ENCODE measurements at places on chromosomes 3 and 15. TPM values are rescaled to one million over a fixed set of nuclear protein-coding genes. Genes with fewer than 3 reads are reported as not detected.
A peak's percentile ranks its signal among the peaks of the same experiment; 100 is the strongest.

DNA sequence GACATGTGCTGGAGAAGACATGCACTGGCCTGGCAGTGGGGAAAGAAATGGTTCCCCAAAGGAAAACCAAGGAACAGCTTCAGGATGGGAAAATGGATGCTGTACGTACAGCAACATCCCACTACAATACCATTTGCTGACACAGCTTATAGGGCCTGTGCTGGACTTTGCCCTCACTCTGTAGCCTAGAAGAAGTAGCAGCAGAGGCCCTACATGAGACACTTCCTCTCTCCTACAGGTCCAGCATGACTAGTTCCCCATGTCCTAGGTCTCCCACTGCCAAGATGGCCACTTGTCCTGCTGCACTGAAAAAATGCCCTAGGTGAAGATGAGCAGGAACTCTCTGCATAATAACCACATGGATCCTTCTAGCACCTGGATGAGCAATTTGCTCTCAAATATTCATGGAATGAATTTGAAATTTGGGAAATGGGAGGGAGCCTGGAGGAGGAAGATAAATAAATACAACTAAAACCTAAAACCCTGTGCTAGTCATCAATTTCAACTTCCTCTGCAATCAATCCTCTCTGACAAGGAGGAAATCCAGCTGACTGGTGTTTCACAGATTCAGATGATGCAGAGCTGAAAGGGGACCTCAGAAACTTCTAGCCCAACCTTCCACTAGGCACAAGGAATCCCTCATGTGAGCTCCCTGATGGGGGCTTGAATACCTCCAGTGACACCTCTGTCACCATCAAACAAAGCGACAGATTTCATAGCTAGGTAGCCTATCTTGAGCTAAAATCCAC, 514.3 kb upstream of the PPP2R3A start:
- no peaks in the 10 kb centered on the region for H3K36me3 ChIP-seq
- H3K4me1 ChIP-seq: no peaks in the 10 kb centered on the region
- no peak overlapping the region for H3K4me3 ChIP-seq
- H3K27me3 ChIP-seq: no peaks in the 10 kb centered on the region

DNA sequence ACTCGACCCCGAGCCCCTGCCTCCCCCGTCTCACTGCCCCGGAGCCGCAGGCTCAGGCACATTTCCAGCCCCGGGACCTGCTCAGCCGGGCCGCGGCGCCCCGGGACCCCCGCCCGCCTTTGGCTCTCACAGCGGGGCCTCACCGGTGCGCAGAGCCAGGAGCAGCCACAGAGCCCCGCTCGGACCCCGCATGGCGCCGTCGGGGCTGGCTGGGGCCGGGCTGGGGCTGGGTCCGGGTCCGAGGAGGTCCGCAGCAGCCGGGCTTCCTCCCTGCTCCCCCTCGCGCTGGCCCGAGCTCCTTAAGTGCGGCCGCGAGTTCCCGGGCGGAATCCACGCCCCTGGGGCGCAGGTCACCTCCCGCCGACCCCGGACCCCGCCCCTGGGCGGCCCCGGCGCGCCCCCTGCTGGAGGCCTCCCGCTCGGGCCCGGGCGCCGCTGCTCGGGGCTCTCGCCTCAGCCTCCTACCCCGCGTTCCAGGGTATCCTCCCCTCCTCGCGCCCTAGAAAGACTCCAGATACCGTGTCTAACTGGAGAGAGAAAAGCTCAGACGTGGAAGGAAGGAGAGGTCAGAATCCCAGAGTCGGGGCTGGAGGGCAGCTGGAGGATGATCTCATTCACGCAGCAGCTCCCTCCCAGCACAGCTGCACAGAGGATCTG, at the start of gene MELTF:
TSS of gene MELTF (minus strand) at position 307 of the 657 bp plus-strand sequence. CDS start at position 192, 115 bp downstream.
- H3K27me3 ChIP-seq: no peaks in the 10 kb centered on the region
- peak within 1 kb of the TSS; percentile 48 for H3K27ac ChIP-seq

DNA sequence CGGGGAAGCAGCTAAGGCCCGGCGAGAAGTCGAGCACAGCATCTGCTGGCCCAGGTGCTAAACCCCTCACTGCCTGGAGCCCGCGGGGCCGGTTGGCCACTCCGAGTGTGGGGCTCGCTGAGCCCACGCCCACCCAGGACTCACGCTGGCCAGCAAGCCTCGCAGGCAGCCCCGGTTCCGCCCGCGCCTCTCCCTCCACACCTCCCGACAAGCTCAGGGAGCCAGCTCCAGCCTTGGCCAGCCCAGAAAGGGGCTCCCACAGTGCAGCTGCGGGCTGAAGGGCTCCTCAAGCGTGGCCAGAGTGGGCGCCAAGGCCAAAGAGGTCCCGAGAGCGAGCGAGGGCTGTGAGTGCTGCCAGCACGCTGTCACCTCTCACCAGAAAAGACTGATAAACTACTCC, 8.9 kb upstream of the GABRB3 start:
- H3K27me3 ChIP-seq: no peaks in the 10 kb centered on the region
- H3K27ac ChIP-seq: no peak overlapping the region
- H3K36me3 ChIP-seq: no peaks in the 10 kb centered on the region
- no peak for DNase-seq

- no peaks in the 10 kb centered on the region for H3K36me3 ChIP-seq
- H3K4me3 ChIP-seq: no peak overlapping the region
- H3K27me3 ChIP-seq: peaks cover 13% of the 10 kb centered on the region
- peak; percentile 69 for DNase-seq
These were observed 67.7 kb upstream of the ROPN1 start for GRCh38 chr3:124059580-124059979.

GRCh38 chr3:5317557-5317956, 130.1 kb downstream of the EDEM1 start:
- H3K4me1 ChIP-seq: no peaks in the 10 kb centered on the region
- H3K36me3 ChIP-seq: no peaks in the 10 kb centered on the region
- H3K27me3 ChIP-seq: no peaks in the 10 kb centered on the region
- no peak overlapping the region for H3K4me3 ChIP-seq
- no peak overlapping the region for H3K27ac ChIP-seq

Gene BSN
- under 0.01 TPM for total RNA-seq

- no peaks in the 10 kb centered on the region for H3K27me3 ChIP-seq
- H3K27ac ChIP-seq: no peak overlapping the region
- no peak overlapping the region for H3K4me3 ChIP-seq
- DNase-seq: no peak
- no peaks in the 10 kb centered on the region for H3K4me1 ChIP-seq
These were observed 1060.0 kb downstream of the NTRK3 start for GRCh38 chr15:87196498-87196897.

GRCh38 chr3:191141728-191142127, 57.3 kb upstream of the OSTN start:
- H3K27ac ChIP-seq: peak overlapping the region; percentile 54
- H3K4me3 ChIP-seq: no peak overlapping the region
- H3K27me3 ChIP-seq: no peaks in the 10 kb centered on the region
- peaks cover 2% of the 10 kb centered on the region for H3K4me1 ChIP-seq

Gene NSUN3
- 13.4 TPM for total RNA-seq

Gene PHLDB2
- total RNA-seq: 43.4 TPM

Gene SCAANT1
- 1.7 TPM for total RNA-seq

- H3K36me3 ChIP-seq: no peaks in the 10 kb centered on the region
- peaks cover 8% of the 10 kb centered on the region for H3K4me1 ChIP-seq
- H3K27me3 ChIP-seq: no peaks in the 10 kb centered on the region
These were observed 79.2 kb upstream of the ABHD17C start for GRCh38 chr15:80615783-80616391.

Gene FBXW12
- not detected for total RNA-seq

GRCh38 chr3:138397983-138398382, 36.4 kb upstream of the ESYT3 start:
- no peak for DNase-seq
- H3K27ac ChIP-seq: no peak overlapping the region
- no peaks in the 10 kb centered on the region for H3K4me1 ChIP-seq
- no peaks in the 10 kb centered on the region for H3K36me3 ChIP-seq
- H3K27me3 ChIP-seq: no peaks in the 10 kb centered on the region

Gene TBL1XR1
- 369 TPM for total RNA-seq

Gene GLDN
- 50.7 TPM for total RNA-seq

- no peaks in the 10 kb centered on the region for H3K4me1 ChIP-seq
- DNase-seq: peak; percentile 84
- no peaks in the 10 kb centered on the region for H3K27me3 ChIP-seq
- H3K4me3 ChIP-seq: no peak overlapping the region
These were observed 28.8 kb upstream of the GYG1 start for GRCh38 chr3:148962513-148962912.

Gene PPP1R14D
- not detected for total RNA-seq

Gene CILP
- total RNA-seq: 0.26 TPM

DNA sequence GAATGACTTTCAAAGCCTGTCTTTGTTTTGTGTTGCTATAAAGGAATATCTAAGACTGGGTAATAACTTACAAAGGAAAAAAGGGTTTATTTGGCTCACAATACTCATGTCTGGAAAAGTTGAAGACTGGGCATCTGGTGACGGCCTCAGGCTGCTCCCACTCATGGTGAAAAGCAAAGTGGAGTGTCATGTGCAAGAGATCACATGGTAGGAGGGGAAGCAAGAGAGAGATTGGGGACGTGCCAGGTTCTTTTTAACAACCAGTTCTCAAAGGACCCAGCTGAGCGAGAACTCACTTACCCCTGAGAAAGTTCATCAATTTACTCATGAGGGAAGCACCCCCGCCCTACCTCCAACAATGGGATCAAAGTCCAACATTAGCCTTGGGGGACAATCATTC, 929.4 kb downstream of the ROBO1 start:
- H3K27ac ChIP-seq: no peak overlapping the region
- no peak overlapping the region for H3K4me3 ChIP-seq
- no peaks in the 10 kb centered on the region for H3K36me3 ChIP-seq
- no peaks in the 10 kb centered on the region for H3K27me3 ChIP-seq

GRCh38 chr3:53938645-53939044, 47.0 kb upstream of the SELENOK start:
- peak; percentile 56 for DNase-seq
- no peak overlapping the region for H3K27ac ChIP-seq
- H3K27me3 ChIP-seq: no peaks in the 10 kb centered on the region

DNA sequence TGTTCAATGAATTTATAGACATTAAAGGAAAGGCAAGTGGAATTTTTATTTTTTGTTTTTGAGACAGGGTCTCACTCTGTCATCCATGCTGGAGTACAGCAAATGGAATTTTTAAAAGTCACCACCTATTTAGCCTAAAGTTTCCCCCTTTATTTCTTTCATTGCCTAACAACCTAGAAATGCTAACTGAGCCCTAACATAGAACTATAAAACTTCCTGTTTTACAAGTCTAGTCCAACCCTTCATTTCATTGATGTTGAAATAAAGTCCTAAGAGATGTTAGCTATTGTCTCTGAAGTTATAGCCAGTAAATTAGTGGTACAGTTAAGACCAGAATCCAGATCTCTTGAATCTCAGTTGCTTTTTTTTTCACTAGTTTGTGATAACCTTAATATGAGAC, 39.0 kb downstream of the MAPK6 start:
- peaks cover 8% of the 10 kb centered on the region for H3K36me3 ChIP-seq
- DNase-seq: no peak
- no peak overlapping the region for H3K4me3 ChIP-seq
- H3K27me3 ChIP-seq: no peaks in the 10 kb centered on the region
- no peaks in the 10 kb centered on the region for H3K4me1 ChIP-seq

Gene FBXO40
- not detected for total RNA-seq

Gene GJD2
- not detected for total RNA-seq

DNA sequence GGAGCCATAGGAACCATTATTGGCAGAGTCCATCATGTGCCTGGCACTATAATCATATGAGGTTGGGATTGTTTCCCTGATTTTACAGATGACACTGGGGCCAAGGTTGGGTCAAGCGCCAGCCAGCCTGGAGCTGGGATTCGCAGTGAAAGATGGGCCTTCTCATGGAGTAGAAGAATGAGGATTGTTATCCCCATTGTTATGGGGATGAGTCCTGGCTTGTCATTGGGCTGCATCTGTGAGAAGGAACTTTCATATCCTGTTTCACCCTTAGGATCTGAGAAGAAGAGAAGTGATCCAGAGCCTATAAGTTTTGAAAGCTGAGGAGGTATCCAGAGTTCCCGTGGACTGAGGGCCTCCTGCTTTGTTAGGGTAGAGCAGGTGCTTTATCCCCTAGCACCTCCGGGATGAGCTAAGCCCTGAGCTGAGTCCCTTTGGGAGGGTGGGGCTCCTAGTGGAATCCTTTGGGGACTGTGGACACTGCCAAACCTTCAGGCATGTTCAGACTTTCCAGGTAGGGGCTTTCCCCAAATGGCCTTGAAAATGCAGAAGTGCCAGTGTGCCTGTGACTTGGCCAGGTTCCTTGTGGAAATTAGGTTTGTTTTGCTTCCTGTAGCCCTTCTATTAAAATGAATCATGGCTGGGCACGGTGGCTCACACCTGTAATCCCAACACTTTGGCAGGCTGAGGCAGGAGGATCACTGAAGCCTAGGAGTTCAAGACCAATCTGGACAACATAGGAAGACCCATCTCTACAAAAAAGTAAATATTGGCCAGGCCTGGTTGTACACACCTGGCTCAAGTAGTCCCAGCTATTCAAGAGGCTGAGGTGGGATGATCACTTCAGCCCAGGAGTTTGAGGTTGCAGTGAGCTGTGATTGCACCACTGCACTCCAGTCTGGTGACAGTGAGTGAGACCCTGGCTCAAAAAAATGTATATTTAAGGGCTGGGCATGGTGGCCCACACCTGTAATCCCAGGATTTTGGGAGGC, 30.2 kb upstream of the BSN start:
- H3K4me3 ChIP-seq: no peak overlapping the region
- H3K27ac ChIP-seq: no peak overlapping the region
- H3K4me1 ChIP-seq: no peaks in the 10 kb centered on the region
- no peaks in the 10 kb centered on the region for H3K36me3 ChIP-seq
- H3K27me3 ChIP-seq: no peaks in the 10 kb centered on the region

Gene DPPA4
- total RNA-seq: 0.26 TPM

Gene RLBP1
- not detected for total RNA-seq

DNA sequence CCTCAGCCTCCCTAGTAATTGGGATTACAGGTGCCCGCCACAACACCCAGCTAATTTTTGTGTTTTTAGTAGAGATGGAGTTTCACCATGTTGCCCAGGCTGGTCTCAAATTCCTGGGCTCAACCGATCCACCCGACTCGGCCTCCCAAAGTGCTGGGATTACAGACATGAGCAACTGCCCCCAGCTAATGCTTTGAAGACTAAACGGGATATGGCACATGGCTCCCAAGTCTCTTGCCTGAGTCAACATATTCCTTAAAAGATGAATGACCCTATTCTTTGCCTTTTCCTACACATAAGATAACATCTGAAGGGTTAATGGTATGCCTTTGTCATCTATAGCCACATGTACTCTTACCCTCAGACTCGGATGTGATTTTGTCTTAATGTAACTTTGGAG, 38.4 kb upstream of the NEDD4 start:
- no peaks in the 10 kb centered on the region for H3K27me3 ChIP-seq
- H3K36me3 ChIP-seq: no peaks in the 10 kb centered on the region
- no peak overlapping the region for H3K4me3 ChIP-seq
- H3K4me1 ChIP-seq: no peaks in the 10 kb centered on the region
- H3K27ac ChIP-seq: no peak overlapping the region
- DNase-seq: no peak

Gene FANCD2OS
- total RNA-seq: not detected

GRCh38 chr15:55698653-55699052, 44.3 kb downstream of the PRTG start:
- H3K4me3 ChIP-seq: no peak overlapping the region
- no peaks in the 10 kb centered on the region for H3K4me1 ChIP-seq
- H3K36me3 ChIP-seq: no peaks in the 10 kb centered on the region
- DNase-seq: no peak
- H3K27me3 ChIP-seq: no peaks in the 10 kb centered on the region

Gene HYKK
- 2.6 TPM for total RNA-seq
